Activated T-helper 2 cell treated with anti-CD3 and anti-CD28 coated beads, Interferon-gamma antibody, Interleukin-2, Interleukin-4, amounts not matched to agents 10 μg/mL and 5 μg/mL and 100 μg/mL, durations not matched to agents 14 hours and 24 hours and 36 hours (primary cell): ENCODE measurements at places on chromosomes 2 and 18. TPM values are rescaled to one million over a fixed set of nuclear protein-coding genes. Genes with fewer than 3 reads are reported as not detected.

The RELCH gene
- 29.1 and 32.3 TPM in 2 replicates for total RNA-seq

The FAM237A gene
- total RNA-seq: not detected in 2 replicates

The KLHL14 gene
- total RNA-seq: not detected in 2 replicates

The HOXD13 gene
- not detected in 2 replicates for total RNA-seq

The FAM110C gene
- 5.3 and 5.7 TPM in 2 replicates for total RNA-seq

The ARMC9 gene
- total RNA-seq: 2.5 and 3.3 TPM in 2 replicates

The CD226 gene
- 81.5 and 85.3 TPM in 2 replicates for total RNA-seq

The BCL11A gene
- 0.21 TPM in 2 replicates for total RNA-seq

The EGR4 gene
- total RNA-seq: 0.46 and 0.53 TPM in 2 replicates

The ICOS gene
- 76.2 and 78.7 TPM in 2 replicates for total RNA-seq

The ATP8B1 gene
- total RNA-seq: not detected in 2 replicates

The NEURL3 gene
- 0.16 and 0.52 TPM in 2 replicates for total RNA-seq

The CHRND gene
- not detected in 2 replicates for total RNA-seq

The WDR7 gene
- 25.4 and 27.1 TPM in 2 replicates for total RNA-seq
